Panc1 (cell line): ENCODE measurements at places on chromosomes 7 and 10.

DNA sequence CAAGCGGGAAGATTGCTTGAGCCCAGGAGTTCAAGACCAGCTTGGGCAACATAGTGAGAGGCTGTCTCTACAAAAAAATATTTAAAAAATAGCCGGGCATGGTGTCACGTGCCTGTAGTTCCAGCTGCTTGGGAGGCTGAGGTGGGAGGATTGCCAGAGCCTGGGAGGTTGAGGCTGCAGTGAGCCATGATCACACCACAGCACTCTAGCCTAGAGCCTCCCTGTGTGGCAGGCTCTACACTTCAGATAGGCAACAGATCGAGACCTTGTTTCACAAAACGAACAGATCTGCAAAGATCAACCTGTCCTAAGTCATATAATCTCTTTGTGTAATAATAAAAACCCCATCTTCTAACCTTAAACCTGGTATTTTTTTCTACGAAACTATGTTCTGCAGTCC lies 76.8 kb downstream of the PTEN start:
- no peak for DNase-seq

DNA sequence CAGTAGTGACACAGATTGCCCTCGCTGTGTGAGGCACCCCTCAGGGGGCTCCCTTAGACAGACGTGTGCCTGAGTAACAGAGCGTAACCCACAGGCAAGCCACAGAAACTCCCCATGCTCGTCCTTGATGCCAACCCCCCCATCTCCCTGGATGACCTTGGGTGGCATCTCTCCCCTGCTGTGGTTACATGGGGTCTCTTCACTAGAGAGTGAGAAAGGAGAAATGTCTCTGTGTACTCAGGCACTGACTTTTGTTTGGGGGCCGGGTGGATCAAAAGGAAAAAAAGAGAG lies 1.1 kb upstream of the ASB10 start:
- no peak for DNase-seq

- DNase-seq: no peak
Observed at GRCh38 chr7:5177060-5177459, 13.0 kb upstream of the WIPI2 start.

DNA sequence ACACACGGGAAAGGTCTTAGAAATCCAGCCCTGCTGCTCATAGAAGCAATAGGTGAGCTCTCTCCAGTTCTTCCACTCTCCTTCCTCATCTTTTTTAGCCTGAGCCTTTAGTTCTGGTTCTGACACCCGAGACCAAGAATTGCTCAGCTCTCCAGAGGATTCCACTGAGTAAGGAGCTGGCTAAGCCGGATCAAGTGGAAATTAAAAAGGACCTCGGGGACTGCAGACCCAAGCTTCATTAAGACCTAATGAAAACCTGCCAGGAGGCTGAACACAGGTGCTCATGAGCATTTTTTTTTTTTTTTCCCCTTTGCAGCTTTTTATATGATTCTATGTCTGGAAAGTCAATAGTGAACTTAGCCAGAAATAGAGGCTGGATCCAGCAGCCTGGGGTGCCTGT lies 1176.0 kb upstream of the AUTS2 start:
- no peak for DNase-seq

GRCh38 chr7:86953653-86954336 lies 105.7 kb downstream of the ELAPOR2 start:
- no peak for DNase-seq

DNA sequence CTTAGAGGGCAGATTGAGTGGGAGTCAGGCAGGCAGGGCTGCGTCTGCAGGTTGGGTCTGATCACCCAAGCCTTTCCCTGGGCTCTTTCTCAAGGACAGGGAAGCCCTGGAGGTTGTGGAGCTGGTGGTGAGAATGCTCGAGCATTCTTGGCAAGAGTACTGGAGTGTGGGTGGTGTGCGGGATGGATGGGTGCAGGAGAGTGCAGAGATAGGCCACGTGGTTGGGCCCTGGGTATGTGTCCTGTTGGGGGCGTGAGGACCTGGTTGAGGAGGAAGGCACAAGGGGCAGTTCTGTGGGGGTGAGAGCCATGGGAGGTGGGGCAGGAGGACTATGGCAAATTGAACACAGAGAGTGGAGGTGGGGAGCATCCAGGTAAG lies 135.9 kb downstream of the PTPN20 start:
- DNase-seq: no peak

GRCh38 chr7:30804078-30804661 lies 33.0 kb downstream of the MINDY4 start:
- no peak for DNase-seq
